ENCODE measurements at places on chromosomes 13 and 19.

DNA sequence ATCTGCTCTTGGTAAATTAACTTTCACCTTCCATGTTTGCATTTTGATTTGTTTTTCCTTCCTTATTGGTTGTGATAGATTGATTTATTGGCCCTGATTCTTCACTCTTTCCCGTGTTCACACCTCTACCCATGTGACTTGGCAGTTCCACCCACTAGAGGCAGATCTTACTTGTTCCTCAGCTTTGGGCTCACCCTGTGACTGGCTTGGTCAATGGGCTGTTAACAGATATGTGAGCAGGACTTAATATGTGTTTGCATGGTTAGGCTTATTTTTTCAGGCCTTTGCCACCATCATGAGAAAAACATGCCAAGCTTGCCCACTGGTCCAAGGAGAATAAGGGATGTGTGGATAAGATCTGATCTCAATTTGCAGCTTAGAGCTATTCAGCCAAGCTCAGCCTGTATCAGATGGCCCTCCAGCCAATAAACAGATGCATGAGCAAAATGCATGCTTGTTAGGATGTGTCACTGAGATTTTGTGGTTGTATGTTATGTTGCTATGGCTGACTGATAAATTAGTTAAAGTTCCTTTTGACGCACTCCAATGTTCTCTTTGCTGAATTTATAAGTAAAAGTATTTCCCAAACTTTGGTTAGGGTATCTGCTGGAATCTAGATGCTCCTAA is 48.0 kb downstream of the RGCC start:
- no peak for DNase-seq

GRCh38 chr19:37987356-37988332 is 80.6 kb downstream of the SIPA1L3 start:
- no peak for DNase-seq

- no peak for DNase-seq
Measured at GRCh38 chr13:73054712-73055111, 4.1 kb upstream of the KLF5 start.

DNA sequence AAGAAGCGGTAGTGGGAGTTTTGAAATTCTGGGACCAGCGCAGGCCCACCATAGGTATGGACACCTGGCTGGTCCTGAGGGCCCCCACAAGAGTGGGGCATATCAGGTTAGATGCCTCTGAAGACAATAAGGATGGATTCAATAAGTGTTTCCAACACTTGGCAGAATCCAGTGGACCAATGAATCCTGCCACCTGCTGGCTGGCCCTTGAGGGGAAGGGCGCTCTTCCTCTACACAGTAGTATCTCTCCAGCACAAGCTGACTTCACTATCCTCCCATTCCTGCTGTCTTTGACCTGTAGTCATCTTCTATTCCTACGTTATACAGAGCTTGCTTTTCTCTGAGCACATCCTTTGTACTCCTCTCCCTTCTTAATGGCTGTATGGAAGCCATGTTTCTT is 199.7 kb upstream of the TSHZ3 start:
- no peak for DNase-seq

GRCh38 chr19:14473073-14473977 is 1.8 kb downstream of the PTGER1 start:
- DNase-seq: no peak

- no peak for DNase-seq
Measured at GRCh38 chr13:66859934-66860877, 369.9 kb downstream of the PCDH9 start.

- DNase-seq: no peak
Measured at GRCh38 chr19:42037649-42038048, 32.4 kb downstream of the GRIK5 start.

GRCh38 chr13:25753976-25754375 is 297.8 kb downstream of the SHISA2 start:
- no peak for DNase-seq

DNA sequence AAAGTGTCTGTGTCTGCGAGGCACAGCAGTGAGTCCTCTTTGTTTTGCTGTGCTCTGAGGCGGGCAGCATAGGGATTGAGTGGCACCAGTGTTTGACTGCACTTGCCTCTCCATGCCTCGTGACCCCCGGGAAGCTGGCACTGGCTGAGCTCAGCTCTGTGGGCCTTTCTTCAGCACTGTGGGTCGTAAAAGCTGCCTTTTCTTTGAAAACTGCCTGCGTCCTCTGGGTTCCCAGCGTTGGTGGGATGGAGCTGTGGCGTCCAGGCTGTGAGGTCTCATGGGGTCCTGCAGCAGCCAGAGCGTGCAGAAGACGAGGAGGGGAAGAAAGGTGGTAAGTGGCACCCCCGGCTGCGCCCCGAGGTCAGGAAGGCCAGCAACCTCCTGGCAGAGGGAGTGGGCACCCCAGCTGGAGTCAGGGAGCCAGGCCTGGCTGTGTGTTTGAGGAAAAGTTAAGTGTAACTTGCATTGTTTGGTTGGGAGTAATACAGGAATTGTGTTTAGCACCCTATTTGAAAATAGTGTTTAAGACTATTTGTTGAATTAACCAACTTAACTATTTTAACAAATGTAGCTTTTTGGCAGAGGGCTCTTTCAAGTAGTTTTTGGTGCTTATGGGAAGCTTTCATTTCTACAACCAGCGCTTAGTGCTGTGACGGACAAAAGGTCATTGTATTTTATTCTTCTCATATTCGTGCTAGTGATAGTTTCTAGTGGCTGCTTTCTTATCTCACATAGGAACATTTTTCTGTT is 79.3 kb upstream of the TEX29 start:
- DNase-seq: no peak

DNA sequence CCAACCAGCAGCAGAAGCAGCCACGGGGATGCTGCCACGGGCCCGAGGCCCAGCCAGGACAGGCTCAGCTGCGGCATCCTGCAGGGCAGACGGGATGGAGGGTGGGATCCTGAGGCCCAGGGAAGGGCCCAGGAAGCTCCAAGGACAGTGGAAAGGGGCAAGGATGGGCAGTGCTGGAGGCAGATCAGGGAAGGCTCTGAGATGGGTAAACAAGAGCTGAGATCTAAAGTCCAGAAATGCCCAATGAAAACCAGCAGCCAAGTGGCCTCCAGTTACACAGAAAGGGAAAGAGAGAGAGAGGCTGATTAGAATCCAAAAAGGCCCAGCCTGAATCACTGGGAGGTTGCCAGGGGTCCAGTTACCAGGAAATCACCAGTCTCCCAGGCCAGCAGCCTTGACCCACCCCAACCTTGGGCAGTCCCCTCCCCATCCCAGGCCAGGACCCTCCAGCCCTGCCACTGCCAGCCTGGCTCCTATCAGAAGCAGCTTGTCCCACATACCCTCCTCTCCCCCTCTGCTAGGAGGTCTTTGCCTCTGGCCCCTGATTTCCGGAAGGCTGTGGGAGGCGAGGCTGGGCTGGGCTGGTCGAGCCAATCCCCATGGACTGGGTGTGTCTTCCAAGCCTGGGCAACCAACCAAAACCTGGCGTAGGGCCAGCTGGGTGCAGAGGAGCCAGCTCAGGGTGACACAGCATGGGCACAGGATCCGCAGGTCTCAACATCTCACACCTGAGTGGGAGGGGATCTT is at the start of gene CYP4F11:
TSS of gene CYP4F11 (minus strand) at position 198 of the 747 bp plus-strand sequence. CDS start at position 77, 121 bp downstream.
- no peak for DNase-seq

DNA sequence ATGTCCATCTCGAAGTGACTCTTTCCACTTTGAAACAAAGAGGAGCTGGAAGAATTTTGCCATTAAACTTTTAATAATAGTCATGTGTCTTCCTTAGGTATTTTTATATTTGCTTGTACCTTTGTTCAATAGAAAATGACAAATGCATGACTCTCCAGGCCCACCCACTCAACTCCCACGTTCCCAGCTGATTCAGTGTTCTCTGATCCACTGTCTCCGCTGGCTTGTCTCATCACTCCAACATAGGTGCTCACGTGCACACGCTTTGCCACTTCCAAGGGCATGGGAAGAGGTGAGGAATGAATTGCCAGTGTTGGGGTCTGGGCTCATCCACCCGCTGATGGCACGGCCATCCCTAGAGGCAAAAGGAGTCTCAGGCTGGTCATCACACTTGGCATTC is 24.5 kb downstream of the RASL11A start:
- DNase-seq: no peak

DNA sequence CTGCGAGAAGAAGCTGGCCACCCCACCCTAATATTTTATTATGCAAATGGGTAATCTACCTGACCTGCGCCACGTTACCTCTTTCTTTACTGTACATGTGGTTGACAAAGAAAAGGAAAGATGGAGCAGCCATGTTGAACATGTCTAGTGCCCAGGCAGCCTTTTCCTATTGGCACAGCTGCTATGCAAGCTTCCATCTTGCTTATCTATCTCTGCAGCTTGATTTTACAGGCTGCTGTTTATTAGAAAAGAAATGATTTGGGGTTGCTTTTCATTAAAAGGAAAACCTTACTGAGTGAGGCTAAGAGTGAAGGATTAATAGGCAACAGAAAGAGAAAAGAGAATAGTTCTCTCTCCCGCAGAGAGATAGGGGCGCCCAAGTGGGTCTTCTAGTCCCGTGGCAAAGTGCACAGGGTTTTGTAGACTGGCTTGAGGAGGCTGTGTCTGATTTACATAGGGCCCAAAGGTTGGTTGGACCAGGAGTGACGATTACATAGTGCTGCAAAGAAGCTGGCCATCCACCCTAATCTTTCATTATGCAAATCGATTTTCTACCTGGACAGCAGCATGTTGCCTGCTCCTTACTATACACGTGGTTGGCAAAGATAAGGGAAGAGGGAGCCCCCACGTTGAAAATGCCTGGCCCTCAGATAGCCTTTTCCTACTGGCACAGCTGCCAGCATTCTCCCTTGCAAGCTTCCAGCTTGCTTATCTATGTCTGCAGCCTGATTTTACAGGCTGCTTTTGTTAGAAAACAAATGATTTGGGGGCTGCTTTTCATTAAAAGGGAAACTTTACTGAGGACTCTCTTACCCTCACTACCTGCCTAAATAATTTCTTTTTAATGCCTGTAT is 28.3 kb downstream of the OR10H4 start:
- DNase-seq: no peak

GRCh38 chr19:40274585-40275544 is 10.3 kb downstream of the AKT2 start:
- peak; percentile 69 for DNase-seq

- no peak for DNase-seq
Measured at GRCh38 chr13:27481766-27482165, 31.4 kb upstream of the MTIF3 start.

GRCh38 chr19:44476559-44477408 is 23.5 kb downstream of the ZNF180 start:
- no peak for DNase-seq

- no peak for DNase-seq
Measured at GRCh38 chr19:726993-727956, 18.5 kb downstream of the PALM start.

- no peak for DNase-seq
Measured at GRCh38 chr13:39051157-39051556, 12.9 kb downstream of the NHLRC3 start.

DNA sequence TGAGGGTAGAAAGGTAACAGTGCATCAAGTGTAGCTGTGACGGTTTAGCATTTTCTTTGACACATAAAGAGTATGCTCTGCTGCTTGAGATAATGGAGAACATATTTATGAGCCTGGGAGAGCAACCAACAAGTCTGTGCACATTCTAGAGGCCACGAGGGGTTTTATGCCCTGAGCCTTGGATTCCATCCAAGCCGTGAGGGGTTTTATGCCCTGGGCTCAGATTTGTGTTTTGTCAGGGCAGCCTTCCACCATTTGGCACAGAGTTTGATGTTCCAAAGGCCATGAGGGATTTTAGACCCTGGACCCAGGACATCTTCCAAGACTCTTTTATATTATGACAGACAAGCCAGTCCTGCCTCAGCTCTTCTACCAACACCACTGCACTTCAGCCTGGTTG is 106.4 kb downstream of the ZNF486 start:
- DNase-seq: no peak

GRCh38 chr19:39208175-39208795 is 4.2 kb upstream of the SYCN start:
- no peak for DNase-seq

GRCh38 chr13:85603735-85604134 is 195.5 kb downstream of the SLITRK6 start:
- no peak for DNase-seq

- DNase-seq: no peak
Measured at GRCh38 chr19:5434970-5435641, 20.1 kb upstream of the ZNRF4 start.

- DNase-seq: no peak
Measured at GRCh38 chr13:41696163-41697003, 239.0 kb downstream of the RGCC start.

GRCh38 chr19:13162724-13163608 is 12.8 kb downstream of the IER2 start:
- DNase-seq: no peak

- no peak for DNase-seq
Measured at GRCh38 chr19:43777163-43777695, 3.5 kb downstream of the KCNN4 start.

GRCh38 chr19:57512845-57513244 is 13.1 kb downstream of the ZNF773 start:
- DNase-seq: no peak

GRCh38 chr19:33304760-33305647 is 2.7 kb upstream of the CEBPA start:
- no peak for DNase-seq

- DNase-seq: no peak
Measured at GRCh38 chr13:92821324-92821723, 405.3 kb upstream of the GPC6 start.

DNA sequence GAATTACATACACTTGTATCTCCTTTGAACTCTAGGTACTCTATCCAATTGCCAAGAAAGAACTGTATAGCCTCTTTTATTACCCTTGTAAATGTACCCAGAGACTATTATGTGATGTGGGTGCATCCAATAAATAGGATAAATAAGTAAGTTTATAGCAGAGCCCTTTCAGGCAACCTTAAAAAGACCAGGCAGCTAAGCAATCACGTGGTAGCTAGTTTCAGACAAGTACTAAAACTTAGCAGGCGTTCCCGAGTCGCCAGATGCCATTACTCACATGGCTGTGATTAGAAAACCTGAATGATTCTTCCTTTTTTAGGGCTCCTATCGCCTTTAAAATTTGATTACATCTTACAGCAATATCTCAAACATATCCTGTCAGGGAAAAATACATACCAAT is 1303.0 kb downstream of the EFNB2 start:
- no peak for DNase-seq

GRCh38 chr13:33496336-33496735 is 210.8 kb upstream of the STARD13 start:
- DNase-seq: no peak

DNA sequence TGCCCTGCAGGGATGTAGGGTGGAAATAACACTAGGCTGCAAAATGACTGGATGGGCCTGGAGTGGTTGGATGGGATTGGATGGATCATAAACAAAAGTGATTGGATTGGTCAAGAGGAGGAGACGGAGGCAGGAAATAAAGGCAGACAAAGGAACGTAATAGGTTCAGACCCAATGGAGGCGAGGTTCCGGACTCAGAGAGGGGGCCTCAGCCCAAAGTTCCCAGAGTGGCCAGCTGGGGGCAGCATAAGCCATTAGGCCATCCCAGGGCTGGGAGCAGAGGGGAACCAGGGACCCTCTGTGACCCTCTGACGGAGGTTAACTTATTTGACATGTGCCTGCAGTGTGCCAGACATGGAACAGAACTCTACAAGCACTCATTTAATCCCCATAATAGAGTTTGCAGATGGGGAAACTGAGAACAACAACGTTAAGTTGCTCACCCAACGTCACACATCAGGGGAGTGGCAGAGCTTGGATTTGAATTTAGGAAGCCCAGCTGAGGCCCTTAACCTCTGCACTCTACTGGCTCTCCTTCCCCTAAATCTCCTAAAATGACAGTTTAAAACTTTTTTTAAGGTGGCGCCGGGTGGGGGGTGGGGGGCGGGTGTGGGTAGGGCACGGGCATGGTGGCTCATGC is 15.3 kb upstream of the MAP1S start:
- DNase-seq: no peak

GRCh38 chr13:52785739-52786138 is 46.1 kb upstream of the CNMD start:
- no peak for DNase-seq

GRCh38 chr13:67964091-67964490 is 734.0 kb upstream of the PCDH9 start:
- DNase-seq: no peak
